ENCODE measurements at places on chromosomes 6 and 20.

- no peak for DNase-seq
Observed at GRCh38 chr6:71309656-71310055, 21.0 kb downstream of the OGFRL1 start.

DNA sequence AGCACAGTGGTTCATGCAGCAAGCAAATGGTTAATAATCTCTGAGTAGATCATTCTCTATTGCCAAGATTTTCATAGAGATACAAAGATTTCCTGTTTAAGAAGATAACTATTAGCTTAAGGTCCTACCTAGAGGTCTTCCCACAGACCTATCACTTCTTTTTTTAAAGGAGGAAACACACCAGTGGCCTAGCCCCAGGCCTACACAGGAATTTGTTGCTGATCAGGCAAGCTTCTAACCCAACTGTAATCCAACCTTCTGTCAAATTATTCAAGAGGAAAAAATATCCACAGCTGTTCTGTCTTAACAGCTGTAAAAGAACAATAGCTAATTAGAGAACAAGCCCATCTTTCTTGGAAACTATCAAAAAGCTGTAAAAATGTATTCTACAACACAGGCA, 332.8 kb downstream of the BTBD9 start:
- no peak for DNase-seq

DNA sequence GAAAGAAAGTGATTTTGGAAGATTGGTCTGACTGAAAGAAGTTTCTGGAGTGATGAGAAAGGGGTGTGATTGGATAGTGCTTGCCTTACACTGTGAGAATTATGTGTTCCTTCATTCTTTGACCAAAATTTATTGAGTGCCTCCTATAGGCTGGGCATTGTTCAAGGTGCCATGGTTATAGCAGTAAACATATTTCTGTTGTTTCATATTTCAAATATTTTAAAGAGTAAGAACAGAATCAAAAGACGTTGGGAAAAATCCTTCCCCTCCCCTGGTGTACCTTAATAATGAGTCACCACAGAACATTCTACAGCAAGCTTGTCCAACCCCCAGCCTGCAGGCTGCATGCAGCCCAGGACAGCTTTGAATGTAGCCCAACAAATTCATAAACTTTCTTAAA, 78.6 kb downstream of the GCLC start:
- DNase-seq, result no peak

DNA sequence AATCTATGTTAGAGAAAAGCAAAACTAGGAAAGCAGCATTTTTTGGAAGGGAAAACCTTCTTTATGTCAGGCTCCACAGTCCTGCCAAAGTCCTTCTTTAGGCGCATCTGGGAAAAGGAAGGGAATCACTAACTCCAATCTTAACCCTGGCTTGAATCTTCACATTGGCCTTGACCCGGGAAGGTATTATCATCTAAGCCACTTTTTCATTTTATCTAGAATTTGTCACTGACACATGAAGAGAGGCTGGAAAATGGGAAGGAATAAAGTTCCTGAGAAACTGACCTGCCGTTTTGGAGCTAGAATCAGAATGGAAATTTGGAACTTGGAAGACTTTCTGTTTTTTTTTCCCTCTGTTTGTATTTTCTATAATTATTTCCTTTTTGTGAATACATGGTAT, 53.4 kb upstream of the UTRN start:
- DNase-seq, result no peak
